Activated effector memory CD4-positive, alpha-beta T cell treated with anti-CD3 and anti-CD28 coated beads, Interleukin-2, amount 50 U/mL, for 16 hours (primary cell): ENCODE measurements at places on chromosomes 1 and 21.
A peak's percentile ranks its signal among the peaks of the same experiment; 100 is the strongest.

DNA sequence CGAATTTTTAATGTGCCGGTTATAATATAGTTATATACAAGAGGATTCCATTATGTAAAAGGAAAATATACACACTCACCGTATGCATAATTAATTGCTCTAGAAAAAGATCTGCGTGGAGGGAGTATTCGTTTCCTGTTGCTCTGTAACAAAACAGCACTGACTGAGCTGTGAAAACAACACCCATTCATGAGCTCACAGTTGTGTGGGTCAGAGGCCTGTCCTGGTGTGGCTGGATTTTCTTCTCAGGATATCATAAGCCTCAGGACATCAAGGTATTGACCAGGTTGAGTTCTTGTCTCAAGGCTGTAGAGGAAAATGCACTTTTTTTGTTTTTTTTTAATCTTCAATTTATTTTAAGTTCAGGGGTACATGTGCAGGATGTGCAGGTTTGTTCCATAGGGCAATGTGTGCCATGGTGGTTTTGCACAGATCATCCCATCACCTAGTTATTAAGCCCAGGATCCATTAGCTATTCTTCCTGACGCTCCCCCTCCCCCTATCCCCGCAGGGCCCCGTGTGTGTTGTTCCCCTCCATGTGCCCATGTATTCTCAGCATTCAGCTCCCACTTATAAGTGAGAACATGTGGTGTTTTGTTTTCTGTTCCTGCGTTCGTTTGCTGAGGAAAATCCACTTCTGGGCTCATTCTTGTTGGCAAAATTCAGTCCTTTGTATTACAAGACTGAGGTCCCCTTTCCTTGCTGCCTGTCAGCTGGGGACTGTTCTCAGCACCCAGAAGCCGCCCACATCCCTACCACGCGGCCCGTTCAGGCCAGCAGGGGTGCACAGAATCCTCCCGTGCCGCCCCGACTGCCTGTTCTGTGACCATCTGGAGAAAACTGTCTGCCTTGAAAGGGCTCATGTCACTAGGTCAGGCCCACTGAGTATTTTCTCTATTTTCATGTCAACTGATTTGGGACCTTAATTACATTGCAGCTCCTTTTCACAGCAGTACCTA is 87.4 kb upstream of the ERRFI1 start:
- no peak for DNase-seq

DNA sequence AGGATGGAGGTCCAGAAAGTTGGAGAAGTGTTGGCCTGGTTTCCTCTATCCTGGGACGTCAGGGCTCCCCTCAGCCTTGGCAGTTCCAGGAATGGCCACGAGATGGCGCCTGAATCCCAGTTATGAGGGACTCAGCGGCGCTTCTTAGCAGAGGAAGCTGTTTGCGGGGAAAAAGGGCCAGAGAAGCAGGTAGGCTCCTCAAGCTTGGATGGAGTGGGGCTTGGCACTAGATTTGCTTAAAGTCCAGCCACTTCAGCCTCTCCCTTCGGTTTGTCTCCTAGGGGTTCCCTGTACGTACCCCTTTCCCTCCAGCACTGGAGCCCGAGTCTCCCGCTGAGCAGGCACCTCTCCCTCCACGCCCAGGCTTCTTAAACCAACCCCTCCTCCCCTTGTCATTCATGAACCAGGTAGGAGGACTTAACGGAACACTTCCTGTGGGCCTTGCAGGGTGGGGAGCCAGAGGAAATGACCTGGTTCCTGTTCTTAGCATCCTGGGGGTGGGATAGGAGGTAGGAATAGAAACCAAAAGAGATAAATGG is 32.0 kb upstream of the TENT5B start:
- peak; percentile 97 for DNase-seq

GRCh38 chr1:153072806-153073726 is 1.7 kb upstream of the SPRR2B start:
- DNase-seq: no peak

GRCh38 chr1:213330281-213330680 is 279.2 kb downstream of the RPS6KC1 start:
- DNase-seq: no peak

DNA sequence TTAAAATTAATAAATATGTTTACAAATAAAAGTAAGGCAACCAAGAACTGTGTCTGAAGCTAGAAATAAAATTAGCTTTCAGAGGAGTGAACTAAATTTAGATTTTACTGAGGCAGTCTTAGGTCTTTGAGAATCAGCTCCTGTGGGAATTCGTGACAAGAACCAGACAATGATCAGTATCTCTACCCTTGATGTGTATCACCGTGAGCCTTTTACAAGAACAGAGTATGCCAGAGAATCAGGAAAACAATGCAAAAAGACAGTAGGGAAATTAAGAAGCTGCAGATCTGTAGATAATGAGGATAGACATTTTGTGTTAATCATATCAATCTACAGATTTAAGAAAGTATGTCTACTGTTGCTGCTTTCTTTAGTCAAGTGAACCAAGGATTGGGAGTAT is 351.0 kb downstream of the COL11A1 start:
- DNase-seq: no peak

GRCh38 chr1:64979358-64979757 is 13.0 kb upstream of the JAK1 start:
- no peak for DNase-seq

GRCh38 chr21:16069178-16070112 is 339.7 kb downstream of the USP25 start:
- no peak for DNase-seq

- DNase-seq: no peak
Observed at GRCh38 chr1:113593550-113594297, 165.6 kb downstream of the PHTF1 start.

- DNase-seq: no peak
Observed at GRCh38 chr1:228281631-228282328, 73.9 kb downstream of the OBSCN start.

- DNase-seq: no peak
Observed at GRCh38 chr1:246131095-246131494, 376.0 kb downstream of the SMYD3 start.

DNA sequence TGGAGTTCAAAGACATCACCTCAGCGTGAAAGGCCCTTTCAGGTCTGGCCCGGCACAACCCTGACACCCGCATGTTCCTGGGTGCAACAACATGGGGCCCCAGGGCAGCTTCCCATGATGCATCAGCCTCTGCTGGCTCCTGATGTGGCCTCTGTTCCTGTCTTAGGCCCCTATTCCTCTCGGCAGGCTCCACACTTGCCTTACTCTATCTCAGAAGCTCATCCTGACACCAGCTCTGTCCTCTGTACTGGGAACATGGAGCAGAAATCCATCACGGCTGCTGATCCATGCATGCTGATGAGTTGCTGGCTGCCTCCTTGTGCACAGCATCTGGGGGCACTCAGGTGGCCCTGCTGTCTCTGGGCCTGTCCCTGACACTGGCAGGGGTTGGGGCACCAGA is 74.6 kb downstream of the ADARB1 start:
- peak; percentile 55 for DNase-seq

DNA sequence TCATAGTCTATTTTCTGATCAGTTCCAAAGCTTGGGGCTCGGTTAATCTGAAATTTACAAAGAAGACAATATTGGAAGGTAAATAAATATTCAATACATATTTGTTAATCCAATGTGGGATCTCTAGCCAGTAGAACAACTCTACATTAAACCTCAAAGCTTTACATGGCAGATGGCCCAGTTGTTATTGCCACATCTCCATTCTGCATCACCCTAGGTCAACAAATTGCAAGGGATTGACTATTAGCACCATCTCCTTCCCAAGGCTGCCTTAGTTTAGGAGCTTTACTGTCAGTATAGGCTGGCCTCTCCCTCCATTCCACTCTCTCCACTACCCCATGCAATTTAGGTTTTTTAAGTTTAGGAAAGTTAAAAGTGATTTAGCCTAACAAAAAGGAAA is 69.7 kb downstream of the TTLL7 start:
- DNase-seq: no peak

GRCh38 chr1:89791064-89791726 is 29.6 kb upstream of the LRRC8D start:
- no peak for DNase-seq

DNA sequence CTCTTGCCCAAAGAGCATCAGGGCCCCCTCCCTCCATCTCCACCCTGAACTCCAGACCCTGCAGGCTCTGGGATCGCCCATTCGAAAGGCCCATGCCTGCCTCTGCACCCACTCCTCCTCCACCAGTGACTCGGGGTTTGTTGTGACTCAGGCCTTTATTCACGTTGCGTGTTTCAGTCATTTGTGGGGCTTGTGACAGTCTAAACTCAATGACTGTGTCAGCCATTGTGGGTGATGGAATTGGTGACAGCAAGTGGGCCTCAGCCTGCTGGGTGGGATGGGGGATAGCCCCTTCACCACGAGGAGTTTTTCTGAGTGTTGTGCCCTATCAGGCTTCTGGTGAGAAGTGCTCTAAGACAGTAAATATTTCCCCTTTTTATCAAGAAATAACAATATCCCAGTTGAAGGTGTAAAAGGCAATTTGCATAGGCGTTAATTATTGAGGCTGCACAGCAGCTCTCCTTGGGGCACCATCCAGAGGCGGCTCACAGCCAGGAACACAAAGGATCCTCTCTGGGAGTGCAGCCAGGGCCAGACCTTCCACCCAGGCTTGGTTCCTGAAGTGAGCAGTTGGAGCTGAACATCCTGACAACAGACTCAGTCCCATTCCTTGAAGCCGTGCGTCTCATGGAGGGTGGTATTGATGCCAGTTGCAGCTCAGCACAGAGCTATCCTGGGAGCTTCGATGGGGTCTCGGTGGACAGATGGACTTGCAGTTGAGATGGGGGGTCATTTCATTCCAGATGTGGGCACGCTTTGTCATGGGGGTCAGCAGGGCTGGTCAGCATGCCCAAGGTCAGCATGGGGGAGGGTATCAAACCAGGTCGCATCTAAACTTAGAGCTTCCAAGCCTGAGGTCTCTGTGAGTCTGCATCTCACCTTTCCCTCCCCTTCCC is 135.6 kb upstream of the CACNA1E start:
- no peak for DNase-seq

- peak; percentile 92 for DNase-seq
Observed at GRCh38 chr1:27388337-27389005, 4.0 kb upstream of the GPR3 start.

DNA sequence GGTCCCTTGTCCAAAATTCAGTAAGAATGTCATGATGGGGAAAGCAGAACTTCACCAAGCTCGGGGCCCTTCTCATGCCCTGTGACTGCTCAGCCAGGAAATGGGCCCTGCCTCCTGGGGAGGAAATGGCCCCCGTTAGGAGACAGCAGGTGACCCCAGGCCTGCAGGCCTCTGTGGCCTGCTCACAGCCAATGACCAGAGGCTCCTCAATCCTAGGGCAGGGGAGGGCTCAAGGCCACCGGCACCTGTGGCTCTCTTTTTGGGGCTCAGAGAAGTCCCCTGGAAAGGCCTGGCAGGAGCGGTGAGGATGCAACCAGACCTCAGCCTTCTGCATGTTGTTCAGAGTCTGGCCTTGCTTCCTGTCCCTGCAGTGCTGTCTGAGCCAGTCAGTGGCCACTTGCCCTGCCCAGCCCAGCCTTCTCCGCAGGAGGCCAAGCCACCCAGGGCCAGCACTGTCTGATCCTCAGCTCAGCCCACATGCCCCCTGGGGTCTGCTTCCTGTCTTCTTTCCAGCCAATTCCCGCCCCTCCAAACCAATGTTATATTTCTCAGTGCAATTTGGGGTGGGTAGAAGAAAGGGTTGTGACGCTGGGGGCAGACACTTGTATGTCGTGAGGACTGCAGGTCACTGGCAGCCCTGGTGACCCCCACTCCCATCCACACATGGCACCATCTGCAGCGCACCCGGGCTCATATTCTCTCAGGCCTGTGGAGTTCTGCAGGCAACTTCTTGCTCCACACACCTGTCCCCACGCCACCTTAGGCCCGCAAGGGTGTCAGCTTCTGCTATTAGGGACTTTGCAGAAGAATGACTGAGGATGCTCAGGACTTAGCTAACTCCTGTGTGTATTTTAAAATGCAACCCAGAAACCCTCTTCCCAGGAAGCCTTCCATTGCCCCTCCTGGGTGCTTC is 83.6 kb downstream of the ITPKB start:
- DNase-seq: peak; percentile 73

GRCh38 chr1:18611311-18611710 is 19.3 kb upstream of the PAX7 start:
- DNase-seq: no peak
